ENCODE measurements at places on chromosomes 16 and 17.

DNA sequence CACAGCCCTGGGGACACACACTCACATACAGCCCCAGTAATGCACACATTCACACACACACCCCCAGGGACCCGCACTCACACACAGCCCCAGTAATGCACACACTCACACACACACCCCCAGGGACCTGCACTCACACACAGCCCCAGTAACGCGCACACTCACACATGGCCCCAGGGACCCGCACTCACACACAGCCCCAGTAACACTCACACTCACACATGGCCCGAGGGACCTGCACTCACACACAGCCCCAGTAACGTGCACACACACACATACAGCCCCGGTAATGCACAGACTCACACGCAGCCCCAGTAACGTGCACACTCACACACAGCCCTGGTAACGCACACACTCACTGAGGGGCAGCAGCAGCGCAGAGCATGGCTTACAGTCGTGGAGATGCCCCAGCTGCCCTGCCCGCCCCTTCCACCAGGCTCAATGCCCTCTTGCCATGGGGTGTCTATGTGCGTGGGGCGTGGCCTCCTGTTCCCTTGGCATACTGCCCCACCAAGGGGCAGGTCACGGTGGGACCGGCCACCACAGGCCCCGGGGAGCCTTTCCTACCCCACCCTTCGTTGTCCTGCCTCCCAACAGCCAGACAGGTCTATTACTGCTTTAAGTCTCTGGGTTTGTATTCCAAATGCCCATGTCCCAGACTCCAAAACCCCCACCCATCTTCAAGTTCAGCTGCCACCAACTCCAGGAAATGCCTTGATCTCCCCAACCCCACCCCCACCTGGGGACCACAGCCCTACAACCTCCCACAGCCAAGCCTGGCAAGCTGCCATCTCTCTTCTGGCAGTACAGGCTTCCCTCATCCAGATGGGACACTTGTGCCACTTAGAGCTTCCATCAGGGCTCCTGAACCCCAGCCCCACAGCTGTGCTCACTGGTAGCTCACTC is 2.7 kb downstream of the CCDC102A start:
- no peak for DNase-seq

DNA sequence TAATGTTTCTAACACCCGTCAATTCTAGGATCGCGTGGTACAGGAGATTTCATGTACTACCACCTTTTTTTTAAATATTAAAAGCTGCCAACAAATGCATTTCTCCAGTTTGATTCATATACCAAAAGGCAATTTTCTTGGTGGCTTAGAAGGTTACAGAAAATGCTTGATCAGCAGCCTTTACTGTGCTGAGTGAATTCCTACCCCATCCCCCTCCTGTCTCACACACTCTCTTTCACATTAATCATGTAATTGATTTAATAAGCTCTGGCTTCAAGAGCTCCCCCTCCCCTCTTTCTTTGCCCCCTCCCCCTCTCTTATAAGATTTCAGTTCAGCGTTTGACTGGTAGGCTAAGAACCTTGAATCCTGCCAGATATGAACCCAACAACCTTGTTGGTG is 110.5 kb downstream of the RBFOX1 start:
- DNase-seq = no peak

DNA sequence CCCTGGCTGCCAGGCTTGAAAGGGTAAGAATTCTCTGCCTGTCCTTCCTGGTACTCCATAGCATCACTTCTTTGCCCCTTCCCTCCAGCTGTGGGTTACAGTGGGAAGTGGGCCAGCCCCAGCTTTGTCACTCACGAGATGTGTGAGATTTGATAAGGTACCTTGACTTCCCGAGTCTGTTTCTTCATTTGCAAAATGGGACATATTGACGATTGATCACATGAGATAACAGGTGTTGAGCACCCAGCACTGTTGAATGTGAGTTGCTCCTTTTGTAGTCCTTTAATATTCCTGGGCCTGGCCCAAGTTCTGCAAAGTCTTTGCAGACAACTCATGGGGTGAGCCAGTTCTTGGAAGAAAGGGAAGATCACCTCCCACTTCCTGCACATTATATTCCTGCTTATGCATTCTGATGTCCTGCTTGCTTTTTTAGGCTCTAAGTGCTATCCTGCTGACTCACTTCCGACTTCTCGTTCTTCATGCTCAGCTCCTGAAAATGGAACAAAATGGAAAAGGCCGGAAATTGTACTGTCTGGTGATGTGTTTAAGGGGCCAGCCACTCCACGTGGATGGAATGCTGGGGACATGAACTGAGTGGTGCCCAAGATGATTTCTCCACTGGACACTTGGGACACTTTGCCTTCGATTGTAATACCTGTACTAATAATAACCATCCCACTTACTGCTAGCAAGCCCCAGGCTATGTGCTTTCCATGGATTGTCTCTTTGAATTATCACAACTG is 8.3 kb upstream of the NLK start:
- no peak for DNase-seq

- no peak for DNase-seq
These were observed 37.8 kb downstream of the YWHAE start for GRCh38 chr17:1362065-1362848.

GRCh38 chr16:637081-638018 is 1.2 kb upstream of the METTL26 start:
- DNase-seq = no peak

DNA sequence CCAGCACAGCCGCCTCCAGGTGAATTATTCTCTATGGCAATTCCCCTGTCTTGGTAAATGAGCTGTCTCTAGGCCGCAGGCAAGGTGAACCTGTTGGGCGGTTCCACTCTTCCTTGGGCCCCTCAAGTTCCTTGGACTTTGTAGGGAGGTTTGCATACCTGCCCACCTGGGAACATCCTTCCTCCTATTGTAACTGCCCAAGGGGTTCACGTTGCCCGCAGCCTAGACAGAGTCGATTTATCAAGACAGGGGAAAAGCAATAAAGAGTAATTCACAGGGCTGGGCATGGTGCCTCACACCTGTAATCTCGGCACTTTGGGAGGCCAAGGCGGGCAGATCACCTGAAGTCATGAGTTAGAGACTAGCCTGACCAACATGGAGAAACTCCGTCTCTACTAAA is 122.5 kb downstream of the KCNJ18 start:
- DNase-seq = no peak

GRCh38 chr17:41891135-41892020 is 26.2 kb upstream of the KLHL11 start:
- DNase-seq = no peak

DNA sequence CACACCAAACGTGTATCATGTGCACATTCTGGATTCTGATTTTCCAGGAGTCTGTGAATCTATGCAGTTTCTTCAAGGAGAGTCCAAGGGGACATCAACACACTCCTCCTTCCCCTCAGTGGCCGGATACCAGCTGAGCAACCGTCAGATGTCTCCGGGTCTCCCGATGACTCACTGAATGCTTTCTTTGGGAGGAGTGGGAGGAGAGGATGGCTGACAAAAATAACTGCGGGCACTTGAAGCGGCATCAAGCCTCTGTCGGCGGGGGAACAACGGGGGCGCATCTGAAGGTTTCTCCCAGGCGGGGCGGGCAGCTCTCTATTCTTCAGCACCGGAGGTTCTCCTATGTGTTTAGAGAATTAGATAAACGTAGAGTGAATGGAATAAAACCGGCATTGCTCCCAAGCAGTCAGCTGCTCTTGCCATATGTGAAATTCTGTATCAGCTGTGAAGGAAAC is 24.6 kb upstream of the LRRC75A start:
- peak; percentile 21 for DNase-seq

Measured in CMK (cell line).